ENCODE measurements at places on chromosomes 5 and 9.

GRCh38 chr5:45800331-45800730 is 104.2 kb upstream of the HCN1 start:
- DNase-seq: no peak

DNA sequence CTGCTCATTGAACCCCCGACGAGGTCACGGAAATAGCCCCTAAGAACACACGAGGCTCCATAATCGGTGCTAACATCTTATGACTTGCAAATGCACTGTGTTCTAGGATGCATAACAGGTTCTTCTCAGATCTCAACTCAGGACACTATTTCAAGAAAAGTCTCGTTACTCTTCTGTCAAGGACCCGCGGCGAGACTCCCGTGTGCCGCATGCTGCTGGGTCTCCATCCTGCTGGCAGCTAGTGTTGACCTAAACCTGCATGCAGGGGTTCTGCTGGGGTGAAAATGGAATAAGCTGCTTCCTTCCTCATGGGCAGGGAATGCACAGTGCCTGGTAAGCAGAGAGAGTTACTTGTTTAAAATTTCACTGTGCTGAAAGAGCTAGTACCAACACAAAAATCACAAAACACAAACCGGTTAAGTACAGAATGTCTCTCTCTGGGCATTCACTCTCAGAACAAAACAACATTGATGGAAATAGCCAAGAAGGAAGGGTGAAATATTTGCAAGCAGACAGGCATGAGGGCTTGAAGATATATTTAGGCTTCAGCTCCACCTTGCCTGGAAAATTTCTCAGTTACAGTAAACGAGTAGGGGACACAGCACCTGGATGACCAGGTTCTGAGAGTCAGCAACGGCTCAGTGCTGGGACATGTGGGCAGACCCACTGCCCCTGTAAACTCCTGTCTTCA is 416.5 kb downstream of the GADD45G start:
- DNase-seq: no peak

- DNase-seq: no peak
Measured at GRCh38 chr5:3734632-3735031, 139.0 kb downstream of the IRX1 start.

DNA sequence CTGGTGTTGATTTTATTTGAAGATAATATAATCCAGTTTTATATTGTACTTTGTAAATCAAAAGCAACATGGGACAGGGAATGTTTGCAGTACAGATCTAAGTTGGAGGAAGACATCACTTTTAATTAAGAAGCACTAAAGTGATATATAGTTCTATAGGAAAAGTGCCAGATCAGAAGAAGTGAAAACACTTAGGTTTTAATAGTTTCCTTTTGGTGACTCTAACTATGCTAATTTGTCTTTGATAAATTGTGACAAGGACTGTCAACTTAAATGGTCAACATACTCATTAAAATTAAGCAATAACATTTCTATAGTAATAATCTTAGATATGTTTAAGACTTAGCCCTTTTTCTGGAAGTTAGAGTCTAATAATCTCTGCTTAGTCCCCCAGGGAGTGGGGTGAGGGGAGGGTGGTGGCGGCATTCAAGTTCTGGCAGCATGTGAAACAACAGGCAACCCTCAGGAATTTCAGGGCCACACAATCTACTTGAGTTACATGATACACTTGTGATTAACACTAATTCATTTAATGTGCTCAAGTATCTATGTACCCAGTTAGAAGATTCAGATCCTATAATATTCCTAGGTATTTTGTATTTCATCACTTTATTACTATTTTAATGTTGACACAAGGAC is 1026.5 kb downstream of the NR2F1-AS1 start:
- DNase-seq: no peak

DNA sequence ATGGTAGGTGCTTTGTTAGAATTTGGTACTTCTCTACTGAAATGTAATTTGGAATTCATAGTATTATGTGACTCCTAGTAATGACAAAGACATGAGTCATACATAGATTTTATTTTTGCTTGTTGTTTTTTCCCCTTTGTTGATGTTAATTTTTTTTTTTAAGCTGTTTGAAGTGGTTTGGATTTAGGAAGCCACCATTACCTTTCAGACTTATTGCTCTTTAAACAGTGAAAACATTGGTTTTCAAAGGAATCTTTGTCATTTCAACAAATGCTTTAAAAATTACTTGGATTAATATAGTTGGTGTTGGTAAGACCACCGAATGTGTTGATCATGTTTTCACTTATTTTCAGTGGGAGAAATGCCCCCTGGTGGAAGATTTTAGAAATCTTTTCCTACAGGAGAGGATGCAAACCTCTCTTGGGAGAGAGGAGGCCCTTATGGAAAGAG is 170.1 kb upstream of the PITX1 start:
- no peak for DNase-seq

- DNase-seq: no peak
Measured at GRCh38 chr9:93452710-93453046, 703 bp downstream of the FAM120AOS start.

DNA sequence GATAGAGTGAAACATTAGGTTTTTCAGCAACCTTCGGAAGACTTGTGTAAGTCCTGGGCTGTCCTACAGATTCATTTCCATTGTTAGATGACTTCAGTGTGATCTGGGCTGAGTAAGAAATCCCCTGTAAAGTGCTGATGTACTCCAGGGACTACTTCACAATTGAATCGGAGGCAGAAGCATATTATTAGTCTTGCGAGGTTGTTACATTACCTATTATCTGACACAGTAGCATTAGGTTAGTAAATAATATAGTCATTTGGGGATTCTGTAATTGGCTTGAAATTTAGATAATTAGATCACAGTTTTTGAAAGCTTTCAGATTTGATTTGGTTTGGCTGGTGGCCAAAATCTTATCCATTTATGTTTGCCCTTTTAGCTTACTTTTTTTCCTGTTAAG is 62.4 kb downstream of the DMRT1 start:
- DNase-seq: no peak

- no peak for DNase-seq
Measured at GRCh38 chr5:58961631-58962280, 378.9 kb downstream of the RAB3C start.

DNA sequence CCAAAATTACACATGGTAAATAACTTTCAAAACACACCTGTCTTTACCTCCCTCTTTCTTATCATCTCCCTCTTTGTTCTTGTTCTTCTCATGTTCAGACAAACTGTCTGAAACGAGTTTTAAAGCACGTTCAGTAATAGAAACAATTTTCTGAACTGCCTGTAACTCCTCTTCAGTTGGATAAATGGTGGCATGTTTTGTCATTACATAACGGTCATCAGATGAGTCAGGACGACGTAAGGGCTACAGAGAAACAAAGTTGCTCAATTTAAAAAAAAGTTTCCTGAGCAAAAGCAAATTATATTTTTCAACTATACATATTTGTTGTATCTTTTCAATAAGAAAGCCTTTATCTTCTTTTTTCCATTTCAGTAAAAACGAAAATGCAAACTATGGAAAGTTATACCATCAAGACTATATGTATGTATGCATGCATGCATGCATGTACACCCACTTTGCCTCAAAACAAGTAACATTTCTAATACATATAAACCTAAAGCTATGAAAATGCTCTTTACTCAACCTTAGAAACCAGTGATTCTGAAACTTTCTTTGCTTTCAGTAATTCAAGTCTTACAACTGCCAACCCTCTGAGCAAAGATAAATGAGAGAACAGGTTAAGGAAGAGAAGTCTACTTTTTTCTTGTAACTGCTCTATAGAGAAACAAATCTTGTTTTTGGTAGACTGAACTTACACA is 56.0 kb downstream of the ZFR start:
- DNase-seq: no peak

DNA sequence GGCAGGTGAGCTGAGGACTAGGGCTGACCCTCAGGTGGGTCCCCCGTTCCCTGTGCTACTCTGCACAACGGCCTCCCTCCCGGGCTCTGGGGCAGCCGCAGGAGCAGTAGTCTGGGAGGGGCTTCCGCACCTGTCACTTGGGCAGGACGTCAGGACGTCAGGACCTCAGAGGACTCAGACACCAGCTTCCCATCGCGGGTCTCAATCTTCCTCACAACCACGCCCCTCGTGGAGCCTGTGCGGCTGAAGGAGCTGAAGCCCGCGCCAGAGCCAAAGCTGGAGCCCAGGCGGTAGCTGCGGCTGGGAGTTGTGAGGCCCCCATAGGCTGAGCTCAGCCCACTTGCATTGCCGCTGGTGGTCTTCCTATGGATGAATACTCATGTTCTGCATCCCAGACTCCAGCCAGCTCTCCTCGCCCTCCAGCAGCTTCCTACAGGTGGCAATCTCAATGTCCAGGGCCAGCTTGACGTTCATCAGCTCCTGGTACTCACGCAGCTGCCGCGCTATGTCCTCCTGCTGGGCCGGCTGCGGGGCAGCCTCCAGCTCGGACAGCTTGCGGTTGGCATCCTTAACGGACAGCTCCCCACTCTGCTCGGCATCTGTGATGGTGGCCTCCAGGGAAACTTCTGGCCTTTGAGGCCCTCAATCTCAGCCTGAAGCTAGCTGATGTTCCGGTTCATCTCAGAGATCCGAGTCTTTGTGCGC is 381.4 kb upstream of the RGMB start:
- no peak for DNase-seq

DNA sequence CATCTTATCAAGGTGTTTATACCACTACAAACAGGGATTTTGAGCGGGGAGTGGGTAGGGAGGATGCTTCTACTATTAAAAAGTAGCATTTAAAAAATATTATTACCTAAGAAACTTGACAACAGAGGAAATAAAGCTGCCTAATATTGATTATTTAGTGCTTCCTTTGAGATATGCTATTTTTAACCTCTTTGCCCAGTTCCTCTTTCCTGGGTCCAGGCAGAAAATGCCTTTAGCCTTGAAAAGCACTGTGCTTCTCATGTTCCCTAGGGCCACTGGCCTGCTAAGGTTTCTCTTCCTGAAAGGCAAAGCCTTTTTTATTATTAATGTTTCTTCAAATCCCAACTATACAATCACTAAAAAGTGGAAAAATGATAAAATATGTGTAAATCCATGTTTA is 217.2 kb upstream of the HAPLN1 start:
- no peak for DNase-seq

- no peak for DNase-seq
Measured at GRCh38 chr9:115164511-115164974, 46.6 kb upstream of the TNC start.

DNA sequence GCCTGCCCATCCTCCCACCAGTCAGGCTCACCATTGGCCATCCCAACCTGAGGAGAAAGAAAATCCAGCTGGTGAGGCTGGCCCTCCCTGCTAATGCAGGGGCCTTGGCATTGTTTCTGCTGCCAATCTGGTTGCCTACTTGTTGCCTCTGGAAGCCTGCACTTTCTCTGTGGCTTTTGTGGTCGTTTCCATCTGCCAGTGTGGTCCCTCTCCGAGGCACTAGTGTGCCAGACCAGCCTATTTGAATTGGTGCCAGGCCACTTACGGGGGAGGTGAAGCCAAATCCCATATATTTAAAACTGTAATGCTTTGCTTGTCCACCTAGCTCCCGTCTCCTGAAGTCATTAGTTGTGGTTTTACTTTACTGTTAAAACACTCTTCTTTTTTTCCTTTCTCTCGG is 213.4 kb upstream of the ADAMTSL1 start:
- no peak for DNase-seq

GRCh38 chr9:35660966-35661415 is 2.9 kb downstream of the CCDC107 start:
- DNase-seq: no peak

- no peak for DNase-seq
Measured at GRCh38 chr5:112186401-112186990, 232.6 kb downstream of the EPB41L4A start.

DNA sequence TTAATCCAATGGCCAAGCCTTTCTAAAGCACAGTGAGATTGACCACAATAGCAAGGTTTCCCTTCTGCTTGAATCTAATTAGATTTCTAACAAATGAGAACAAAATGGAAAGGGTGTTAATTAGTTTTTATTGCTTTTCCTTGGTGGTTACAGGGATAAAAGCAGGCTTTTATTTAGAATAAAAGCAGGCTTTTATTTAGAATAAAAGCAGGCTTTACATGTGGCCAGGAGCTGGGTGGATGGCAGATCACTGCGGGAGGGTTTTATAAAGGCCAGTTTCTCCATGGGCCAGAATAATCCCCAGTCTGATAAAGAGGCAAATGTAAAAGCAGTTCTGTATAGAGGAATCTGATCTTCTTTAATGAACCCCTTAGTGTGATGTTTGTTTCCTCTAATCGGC is 470.2 kb downstream of the TMEM232 start:
- DNase-seq: no peak

DNA sequence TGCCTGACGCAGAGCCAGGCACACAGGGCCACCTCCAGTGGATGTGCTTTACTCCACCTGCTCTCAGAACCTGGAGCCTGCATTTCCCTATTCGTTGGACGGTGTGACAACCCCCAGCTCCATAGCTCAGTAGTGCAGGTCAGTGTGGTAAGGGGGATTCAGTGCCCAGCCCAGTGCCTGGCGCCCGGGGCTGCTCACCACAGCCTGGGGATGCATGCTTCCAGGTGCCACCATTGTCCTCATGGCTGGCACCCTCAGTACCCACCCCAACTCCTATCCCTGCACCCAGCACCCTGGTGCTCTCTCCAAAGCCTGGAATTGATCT is 32.8 kb upstream of the ADAMTS2 start:
- DNase-seq: no peak

- DNase-seq: no peak
Measured at GRCh38 chr5:88873447-88873846, 9.5 kb downstream of the MEF2C start.

All from renal cortex interstitium (tissue), 15 donors.